ENCODE measurements at places on chromosomes 3 and 15.

DNA sequence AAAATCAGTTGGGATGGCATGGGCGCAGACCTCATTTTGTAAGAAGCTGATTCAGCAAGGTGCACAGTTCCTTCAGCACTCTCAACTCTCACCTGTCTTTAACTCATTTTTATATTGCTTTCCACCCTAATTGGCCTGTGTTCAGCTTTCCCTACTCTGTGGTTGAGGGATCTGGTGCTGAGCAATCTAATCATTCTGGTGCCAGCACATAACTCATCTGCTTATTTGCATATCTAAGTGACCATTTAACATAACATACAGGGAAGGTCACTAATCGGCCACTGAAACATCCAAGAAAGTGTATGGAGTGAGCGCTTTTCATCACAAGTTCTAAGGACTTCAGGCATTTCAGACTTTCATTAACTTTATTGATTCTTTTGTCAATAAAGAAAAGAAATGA lies 303.4 kb upstream of the ROPN1 start:
- no peak for DNase-seq

GRCh38 chr3:157767607-157768006 lies 264.4 kb upstream of the VEPH1 start:
- no peak for DNase-seq

GRCh38 chr3:128269796-128270195 lies 116.5 kb downstream of the EEFSEC start:
- DNase-seq: no peak

DNA sequence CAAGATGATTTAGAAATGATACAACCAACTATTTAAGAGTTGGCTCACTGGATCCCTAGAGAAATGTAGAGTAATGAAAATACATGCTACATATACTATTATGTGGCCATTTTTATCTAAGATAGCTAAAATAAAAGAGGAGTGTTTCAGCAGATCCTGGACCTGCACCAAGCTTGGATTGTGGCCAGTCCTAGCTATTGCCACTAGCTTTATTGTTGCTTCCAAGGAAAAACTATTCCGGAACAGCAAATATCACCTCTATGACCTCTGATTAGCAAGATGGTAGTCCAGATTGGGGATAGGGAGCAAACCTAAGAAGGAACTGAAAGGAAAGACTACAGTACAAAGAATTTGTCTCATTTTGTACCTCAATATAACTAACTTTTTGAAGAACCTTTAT lies 63.7 kb upstream of the NDN start:
- DNase-seq: no peak

DNA sequence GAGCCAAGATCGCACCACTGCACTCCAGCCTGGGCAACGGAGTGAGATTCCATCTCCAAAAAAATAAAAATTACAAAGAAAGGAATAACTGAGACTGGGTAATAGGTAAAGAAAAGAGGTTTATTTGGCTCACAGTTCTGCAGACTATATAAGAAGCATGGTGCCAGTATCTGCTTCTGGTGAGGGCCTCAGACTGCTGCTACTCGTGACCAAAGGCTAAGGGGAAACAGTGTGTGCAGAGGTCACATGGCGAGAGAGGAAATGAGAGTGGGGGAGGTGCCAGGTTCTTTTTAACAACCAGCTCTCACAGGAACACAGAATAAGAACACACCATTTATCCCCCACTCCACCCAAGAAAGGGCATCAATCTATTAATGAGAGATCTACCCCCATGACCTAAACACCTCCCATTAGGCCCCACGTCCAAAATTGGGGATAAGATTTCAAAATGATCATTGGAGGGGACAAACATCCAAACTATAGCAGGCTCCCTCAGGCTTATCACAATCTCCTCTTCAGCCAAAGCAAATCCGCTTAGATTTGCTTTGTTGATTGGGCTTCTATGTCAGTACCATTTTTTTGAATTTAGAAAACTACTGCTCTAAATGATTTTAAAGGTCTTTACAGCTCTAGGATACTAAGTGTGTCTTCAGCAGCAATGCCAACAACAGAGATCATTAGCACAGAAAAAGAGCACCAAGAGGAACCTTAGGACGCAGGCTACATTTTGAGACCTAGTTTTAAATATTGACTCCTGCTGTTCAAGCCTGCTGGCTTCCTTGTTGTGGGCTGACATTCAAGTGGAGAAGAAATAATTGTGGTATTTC lies 84.2 kb upstream of the TBL1XR1 start:
- DNase-seq: no peak
